ENCODE measurements at places on chromosomes 6 and 20.
A peak's percentile ranks its signal among the peaks of the same experiment; 100 is the strongest.

DNA sequence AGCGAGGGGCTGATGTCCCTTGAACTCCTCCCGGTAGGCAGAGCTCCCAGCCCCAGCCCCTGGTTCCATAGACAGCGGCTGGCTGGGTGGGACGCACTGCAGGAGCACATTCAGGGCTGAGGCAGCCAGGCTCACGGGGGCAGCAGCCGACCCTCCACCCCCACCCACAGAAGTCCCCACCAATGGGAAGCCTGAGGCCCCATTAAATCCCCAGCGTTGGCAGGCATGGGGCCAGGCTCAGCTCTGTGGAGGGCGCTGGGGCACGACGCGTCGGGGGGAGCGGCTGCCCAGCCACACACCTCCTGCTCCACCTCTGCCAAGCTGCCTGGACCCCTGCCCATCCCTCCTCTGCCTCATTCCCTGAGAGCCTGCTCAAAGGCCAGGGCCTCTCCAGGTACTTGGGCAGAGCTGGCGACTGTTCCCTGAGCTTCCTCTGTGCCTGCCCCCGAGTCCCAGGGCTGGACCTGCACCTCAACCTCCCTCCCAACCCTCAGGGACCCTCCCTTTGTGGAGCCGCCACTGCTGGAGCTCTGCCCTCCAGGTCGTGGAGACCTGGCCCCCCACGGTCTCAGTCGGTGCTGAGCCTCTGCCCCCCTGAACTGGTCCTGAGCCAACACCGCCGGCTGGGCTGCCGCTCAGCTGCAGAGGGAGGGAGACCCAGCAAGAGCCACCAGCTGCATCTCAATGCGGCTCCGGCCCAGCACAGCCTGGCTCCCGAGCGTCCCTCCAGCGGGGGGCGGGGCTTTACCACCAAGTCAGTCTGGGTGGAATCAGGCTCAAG, 9.1 kb downstream of the CHRNA4 start:
- DNase-seq = no peak

- no peak for DNase-seq
Observed at GRCh38 chr6:147384029-147384428, 124.5 kb upstream of the SAMD5 start.

- no peak for DNase-seq
Observed at GRCh38 chr6:84768442-84769174, 4.2 kb upstream of the TBX18 start.

DNA sequence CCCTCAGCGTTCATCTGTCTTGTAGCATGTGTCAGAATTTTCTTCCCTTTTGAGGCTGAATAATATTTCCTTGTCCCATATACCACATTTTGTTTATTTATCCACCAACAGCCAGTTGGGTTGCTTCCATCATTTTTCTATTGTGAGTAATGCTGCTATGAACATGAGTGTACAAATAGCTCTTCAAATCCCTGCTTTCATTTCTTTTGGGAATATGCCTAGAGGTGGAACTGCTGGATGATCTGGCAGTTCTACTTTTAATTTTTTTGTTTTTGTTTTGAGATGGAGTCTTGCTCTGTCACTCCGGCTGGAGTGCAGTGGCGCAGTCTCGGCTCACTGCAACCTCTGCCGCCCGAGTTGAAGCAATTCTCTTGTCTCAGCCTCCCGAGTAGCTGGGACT, 64.7 kb downstream of the SASH1 start:
- DNase-seq = no peak

DNA sequence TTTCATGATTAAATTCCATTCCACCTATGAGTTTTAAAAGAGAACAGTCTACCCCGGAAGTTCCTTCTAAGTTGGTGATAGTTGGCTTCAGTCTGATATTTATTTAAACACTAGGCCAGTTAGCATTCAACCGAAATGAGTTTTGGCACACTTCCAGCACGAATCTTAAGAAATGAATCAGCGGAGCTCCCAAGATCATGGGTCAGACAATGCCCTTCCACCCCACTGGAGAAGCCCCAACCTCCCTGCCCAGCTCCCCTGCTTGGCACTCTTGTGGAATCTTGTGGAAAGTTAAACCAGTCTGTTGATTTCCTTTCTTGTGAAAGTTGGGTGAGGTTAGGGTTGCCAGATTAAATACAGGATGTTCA, 64.3 kb downstream of the MKKS start:
- DNase-seq = no peak

- no peak for DNase-seq
Observed at GRCh38 chr6:125945378-125946141, 11.0 kb upstream of the HINT3 start.

- peak; percentile 23 for DNase-seq
Observed at GRCh38 chr6:137342607-137343190, 123.5 kb upstream of the IFNGR1 start.

DNA sequence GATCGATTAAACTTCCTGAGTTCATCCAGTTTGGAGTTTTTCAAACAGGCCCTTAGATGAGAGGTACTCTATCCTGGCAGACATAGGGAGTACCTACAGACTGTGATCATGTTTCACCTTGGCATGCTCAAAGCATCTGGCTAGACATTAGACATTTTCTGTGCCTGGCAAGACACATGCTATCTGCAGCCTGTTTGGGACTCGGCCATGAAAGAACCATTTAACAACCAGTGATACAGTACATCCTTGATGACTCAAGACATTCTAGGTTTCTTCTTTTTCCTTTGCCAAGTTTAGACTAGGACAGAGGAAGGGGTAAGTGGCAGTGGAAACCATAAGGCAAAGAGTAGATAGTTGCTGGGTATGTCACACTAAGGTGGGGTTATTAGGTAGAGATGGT, 15.4 kb upstream of the PAQR8 start:
- DNase-seq = no peak

GRCh38 chr6:132932588-132932987, 118.2 kb downstream of the RPS12 start:
- DNase-seq = no peak

DNA sequence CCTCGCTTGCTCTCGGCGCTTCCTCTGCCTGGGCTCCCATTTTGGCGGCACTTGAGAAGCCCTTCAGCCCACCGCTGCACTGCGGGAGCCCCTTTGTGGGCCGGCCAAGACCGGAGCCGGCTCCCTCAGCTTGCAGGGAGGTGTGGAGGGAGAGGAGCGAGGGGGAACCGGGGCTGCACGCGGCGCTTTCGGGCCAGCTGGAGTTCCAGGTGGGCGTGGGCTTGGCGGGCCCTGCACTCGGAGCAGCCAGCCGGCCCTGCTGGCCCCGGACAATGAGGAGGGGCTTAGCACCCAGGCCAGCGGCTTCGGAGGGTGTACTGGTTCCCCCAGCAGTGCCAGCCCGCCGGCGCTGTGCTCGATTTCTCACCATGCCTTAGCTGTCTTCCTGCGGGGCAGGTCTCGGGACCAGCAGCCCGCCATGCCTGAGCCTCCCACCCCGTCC, 10.2 kb upstream of the SRPK1 start:
- no peak for DNase-seq

DNA sequence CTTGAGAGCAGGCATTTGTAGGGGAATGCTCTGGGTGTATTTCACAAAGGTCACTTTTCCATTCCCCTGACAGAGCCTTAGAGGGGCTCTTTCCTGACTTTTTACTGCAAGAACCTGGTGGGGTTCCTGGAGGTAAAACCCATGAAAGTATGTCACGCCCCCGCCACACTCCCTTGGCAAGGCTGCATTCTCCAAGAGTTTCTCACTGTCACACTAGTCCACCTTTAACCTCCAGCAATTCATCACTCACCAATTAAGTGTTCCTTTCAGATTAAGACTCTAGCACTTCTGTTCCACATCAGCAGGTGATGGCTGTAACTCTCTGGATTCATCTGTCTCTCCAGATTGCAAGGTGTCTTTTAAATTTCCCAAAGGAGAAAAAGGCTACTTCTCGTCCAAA, 32.7 kb upstream of the NKX2-4 start:
- no peak for DNase-seq

DNA sequence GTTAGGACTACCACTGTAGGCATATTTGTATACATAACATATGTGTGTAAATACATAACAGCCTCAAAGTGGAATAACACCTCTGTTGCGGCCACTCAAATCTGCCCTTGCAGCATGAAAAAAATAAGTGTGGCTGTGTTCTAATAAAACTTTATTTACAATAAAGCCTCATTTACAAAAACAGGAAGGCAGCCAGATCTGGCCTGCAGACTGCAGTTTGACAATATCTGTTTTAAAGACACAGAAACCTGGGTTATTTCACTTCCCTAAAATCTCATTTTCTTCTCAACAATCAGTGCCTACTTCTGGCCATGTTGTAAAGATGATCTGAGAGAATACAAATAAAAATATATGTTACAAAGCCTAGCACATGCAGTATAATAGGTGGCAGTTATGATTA, 53.9 kb upstream of the SCML4 start:
- peak; percentile 80 for DNase-seq

- DNase-seq = no peak
Observed at GRCh38 chr20:48461091-48461734, 366.6 kb downstream of the PREX1 start.

- DNase-seq = no peak
Observed at GRCh38 chr20:63014710-63015109, 7.9 kb upstream of the BHLHE23 start.

All from MV-4-11 (cell line).